ENCODE measurements at places on chromosomes 12 and 14.

DNA sequence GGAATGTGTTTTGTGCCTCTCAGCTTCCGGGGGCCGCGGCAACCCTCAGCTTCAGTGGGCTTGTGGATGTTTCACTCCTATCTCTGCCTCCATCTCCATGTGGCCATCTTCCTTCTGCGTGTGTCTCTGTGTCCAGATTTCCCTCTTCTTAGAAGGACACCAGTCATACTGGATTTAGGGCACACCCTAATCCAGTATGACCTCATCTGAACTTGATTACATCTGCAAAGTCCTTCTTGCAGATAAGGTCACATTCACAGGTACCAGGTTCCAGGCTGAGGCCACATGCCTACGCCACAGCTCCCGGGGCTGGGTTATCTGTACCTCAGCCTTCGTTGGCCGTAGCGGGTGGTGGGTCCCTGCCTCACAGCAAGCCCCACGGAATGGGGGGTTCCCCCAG lies 68.9 kb downstream of the ZNF664 start:
- DNase-seq: no peak

- no peak for DNase-seq
These were observed 35.4 kb downstream of the SPTLC2 start for GRCh38 chr14:77580964-77581505.

DNA sequence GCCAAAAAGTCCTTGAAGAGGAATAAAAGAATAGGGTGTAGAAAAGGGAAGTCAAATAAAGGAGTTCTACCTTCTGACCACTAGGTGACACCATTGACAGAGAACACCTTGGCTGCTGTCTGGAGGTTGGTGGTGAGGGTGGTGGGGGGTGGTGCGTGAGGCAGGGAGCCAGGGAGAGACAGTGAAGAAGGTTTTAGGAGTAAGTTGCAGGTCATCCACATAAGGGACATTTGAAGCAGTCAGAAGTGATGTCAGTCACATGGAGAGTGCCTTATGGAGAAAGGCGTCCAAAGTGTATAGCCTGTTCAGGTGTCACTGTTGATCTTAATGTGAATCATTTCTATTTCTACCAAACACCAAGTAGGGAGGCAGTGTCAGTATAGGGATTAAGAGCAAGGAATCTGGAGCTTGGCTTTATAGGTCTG lies 279.3 kb upstream of the DDHD1 start:
- no peak for DNase-seq

DNA sequence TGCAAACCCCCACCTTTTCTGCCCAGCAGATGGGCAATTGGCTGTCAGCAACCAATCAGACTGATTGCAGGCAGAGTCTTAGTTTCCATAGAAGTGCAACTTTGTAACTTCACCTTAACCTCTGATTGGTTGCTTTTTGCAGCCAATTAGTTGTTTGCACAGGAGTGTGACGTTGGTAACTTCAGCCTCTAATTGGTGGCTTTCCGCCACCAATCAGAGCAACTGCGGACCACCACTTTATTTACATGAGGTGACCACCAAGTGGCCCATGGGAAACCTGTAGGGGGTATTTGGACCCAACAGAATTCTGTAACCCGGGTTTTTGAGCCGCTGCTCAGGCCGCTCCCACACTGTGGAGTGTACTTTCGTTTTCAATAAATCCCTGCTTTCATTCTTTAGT lies 32.3 kb downstream of the CDKN1B start:
- DNase-seq: no peak

All from RWPE2 (cell line).